ENCODE measurements at places on chromosomes 2 and 18. TPM values are rescaled to one million over a fixed set of nuclear protein-coding genes. Genes with fewer than 3 reads are reported as not detected.

- no peak for DNase-seq
These were observed 182.2 kb upstream of the EPAS1 start for GRCh38 chr2:46114996-46115395.

DNA sequence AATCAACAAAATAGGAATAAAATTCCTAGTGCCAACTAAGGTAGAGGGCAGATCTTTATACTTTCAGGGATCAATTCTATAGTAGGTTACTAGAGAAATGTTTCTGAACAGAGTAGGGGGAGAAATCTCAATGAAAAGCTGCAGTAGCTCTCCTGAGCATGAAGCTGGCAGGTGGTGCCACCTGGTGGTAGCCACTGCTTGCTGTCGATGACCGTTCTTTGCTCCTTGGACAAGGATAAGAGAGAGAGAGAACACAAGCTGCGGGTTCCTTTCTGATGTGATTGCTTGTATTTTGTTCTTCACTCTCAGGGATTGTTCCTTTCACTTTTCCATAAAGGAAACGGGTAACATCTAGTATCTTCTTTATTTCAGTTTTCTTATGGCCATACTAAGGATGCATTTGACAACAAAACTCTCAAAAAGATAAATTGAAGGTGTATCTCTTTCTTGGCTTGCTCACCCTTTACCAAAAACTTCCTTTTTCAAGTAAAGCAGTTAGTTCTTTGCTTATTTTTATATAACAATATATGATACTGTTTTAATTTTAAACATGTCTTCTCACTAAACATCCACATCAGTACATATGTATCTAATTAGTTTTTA lies 18.6 kb upstream of the MRPL19 start:
- peak; percentile 54 for DNase-seq

DNA sequence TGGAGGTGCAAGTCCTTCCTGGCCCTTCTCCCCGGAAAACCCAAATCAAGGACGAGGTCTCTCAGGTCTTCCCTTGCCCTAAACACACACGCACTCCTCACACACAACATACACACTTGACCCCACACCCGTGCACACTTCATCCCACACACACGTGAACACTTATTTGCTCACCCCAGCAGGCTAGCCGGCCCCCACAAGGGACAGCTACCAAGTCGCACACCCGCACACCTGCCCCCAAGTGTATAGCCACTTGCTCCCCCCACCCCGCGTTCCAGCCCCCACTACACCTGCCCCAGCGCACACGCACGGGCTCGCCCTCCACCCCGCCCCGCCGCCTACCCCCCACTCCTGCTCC lies 359 bp downstream of the TGFBRAP1 start:
- no peak for DNase-seq

GRCh38 chr18:8290913-8291312 lies 318.3 kb upstream of the RAB12 start:
- no peak for DNase-seq

DNA sequence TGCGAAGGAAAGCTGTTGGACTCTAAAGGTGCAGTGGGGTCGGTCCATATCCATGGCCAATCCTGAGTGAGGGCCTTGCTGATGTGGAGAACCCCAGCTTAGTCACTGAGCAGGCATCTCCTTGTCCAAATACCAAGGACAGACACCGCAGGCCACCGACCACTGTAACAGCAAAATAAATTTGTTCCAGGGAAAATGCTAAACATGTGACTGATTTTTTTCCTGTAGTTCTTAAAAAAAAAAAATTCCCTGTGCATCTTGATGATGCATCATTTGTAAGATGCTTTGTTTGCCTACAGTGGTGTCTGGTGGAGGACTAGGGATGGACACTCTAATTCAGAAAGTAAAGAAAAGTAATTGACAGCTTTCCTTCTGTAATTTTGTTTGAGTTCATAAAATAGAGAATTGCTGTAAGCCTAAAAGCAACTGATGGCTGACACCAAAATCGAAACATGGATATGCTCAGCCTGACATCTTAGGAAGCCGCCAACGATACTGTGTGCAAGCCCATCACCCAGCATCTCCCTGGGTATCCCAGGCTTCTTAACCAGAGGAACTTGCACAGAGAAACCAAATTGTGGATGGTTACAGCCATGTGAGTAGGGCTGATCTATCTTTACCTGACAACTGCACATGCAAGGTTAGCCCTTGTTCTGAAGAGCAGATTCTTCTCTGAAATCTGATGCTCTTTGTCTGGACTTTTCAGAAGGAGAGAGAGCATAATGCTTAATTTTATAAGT lies 188.6 kb downstream of the ARL4C start:
- DNase-seq, result no peak

- no peak for DNase-seq
These were observed 857 bp upstream of the INHBB start for GRCh38 chr2:120344976-120345581.

- DNase-seq, result no peak
These were observed 820.0 kb downstream of the CPS1 start for GRCh38 chr2:211376410-211376809.

DNA sequence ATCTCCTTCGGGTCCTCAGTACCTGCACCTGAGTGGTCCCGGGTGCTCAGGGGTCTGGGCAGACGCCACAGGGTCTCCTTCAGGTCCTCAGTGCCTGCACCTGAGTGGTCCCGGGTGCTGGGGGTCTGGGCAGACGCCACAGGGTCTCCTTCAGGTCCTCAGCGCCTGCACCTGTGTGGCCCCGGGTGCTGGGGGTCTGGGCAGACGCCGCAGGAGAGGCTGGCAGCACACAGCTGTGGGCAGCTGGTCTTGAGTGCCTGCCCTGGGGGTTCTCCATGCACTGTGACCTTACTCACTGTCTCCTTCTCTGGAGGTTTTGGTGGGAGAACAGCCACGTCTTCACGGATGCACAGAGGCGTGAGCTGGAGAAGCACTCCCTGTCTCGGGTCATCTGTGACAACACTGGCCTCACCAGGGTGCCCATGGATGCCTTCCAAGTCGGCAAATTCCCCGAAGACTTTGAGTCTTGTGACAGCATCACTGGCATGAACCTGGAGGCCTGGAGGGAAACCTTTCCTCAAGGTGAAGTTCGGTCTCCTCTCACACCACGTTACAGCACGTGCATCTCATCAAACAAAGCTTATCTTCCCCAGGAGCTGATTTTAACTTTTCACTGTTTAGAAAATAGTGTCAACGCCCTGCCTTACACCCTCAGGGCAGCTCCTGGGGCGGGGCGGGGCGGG lies 82.6 kb downstream of the TPO start:
- no peak for DNase-seq

DNA sequence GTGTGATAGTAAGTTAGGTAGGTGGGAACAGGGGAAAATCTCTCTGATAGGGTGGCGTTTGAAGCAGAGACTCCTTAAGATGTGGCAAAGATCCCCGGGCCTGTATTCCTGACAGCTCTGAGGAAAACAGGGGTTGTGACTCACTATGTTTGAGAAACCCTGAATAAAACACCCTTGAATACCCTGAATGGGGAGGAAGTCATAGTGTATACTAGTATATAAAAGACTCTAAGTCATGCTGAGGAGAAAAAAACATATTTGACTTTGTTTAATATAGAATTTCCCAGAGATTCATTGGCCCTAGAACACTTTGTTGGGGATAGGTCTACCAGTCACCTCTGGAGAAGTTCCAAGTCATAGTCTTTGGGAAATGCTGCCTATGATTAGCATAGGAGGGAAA lies 590.9 kb downstream of the IRS1 start:
- no peak for DNase-seq

GRCh38 chr2:208565690-208566416 lies 159.3 kb downstream of the PTH2R start:
- DNase-seq, result no peak

- DNase-seq, result no peak
These were observed 79.7 kb downstream of the EDAR start for GRCh38 chr2:108909275-108909823.

DNA sequence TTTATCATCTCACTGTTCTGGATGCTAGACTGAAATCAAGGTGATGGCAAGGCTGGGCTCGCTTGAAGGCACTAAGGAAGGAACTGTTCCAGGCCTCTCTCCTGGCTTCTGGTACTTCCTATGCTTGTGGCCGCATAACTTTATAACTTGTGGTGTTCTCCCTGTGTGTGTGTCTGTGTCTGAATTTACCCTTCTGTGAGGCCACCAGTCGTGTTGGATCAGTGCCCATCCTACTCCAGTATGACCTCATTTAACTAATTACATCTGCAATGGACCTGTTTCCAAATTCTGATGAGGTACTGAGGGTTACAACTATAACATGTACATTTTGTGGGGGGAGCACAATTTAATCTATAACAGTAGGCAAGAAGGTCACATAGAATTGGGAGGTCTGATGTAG lies 41.6 kb downstream of the LYPD6B start:
- DNase-seq, result no peak

DNA sequence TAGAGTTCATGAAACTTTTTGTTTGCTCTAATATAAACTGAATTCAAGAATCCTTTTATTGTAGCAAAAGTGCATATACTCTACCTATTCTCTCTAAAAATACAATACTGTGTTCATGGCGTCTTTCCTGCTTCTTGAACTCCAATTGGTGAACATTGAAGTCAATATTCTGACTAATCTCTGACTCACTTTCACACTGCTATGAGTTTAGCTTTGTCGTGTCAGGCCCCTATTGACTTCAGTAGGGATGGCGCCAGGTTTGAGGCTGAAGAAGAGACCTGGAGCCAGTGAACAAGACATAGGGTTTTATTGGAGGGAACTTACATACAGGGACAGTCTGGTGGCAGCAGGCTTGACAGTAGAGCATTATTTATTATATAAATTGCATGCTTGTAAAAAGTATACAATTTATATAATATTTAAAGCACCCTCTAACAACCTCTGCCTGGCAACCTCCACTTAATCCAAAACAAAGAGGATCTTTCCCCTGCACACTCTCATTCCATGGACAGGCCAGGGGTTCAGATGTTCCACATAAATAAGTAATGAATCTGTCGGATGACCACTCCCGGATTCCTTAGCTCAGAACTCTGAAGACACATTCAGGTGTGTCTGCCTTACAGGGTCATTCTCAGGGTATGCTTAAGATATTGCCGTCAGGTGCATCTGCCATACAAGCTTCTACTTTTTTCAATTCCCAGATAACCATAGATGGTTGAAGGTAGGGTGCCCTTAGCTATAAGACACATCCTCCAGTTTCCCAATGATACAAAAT lies 141.0 kb downstream of the CERS6 start:
- no peak for DNase-seq

DNA sequence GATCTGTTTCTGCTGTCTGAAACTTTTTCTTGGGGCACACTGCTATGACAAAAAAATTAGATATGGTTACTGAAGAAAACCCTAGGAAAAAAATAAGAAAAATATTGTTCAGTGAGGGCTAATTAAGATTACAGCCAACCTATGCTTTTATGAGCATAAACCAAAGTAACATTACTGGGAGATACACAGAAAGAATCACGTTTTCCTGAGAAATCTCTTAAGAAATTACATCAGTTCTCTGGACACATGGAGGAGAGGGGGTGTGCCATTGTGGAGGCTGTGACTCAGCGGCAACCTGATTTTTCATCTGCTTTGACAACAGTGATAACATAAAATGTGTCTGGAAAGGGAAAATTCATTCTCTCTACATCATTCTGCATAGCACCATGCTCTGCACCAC lies 13.4 kb upstream of the NMI start:
- no peak for DNase-seq

GRCh38 chr18:13163167-13163927 lies 55.2 kb upstream of the LDLRAD4 start:
- DNase-seq, result no peak

The MPP4 gene
- total RNA-seq, result 0.16 TPM
